ENCODE measurements at places on chromosomes 3 and 15.

DNA sequence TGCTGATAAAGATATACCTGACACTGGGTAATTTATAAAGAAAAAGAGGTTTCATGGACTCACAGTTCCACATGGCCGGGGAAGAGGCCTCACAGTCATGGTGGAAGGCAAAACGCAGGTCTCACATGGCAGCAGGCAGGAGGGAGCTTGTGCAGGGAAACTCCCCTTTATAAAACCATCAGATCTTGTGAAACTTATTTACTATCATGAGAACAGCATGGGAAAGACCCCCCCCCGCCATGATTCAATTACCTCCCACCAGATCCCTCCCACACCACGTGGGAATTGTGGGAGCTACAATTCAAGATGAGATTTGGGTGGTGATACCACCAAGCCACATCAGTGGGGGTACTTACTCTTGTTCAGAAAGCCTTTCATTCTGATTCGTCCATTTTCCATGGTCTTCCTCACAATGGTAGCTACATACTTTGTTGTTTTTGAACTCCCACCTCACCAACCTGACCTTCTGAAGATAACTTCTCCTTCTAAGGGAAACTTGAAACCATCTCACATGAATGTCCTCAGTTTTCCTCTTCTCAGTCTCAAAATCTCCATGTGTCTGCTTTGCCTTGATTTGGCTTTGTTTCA lies 275.6 kb upstream of the PROK2 start:
- DNase-seq, result no peak

DNA sequence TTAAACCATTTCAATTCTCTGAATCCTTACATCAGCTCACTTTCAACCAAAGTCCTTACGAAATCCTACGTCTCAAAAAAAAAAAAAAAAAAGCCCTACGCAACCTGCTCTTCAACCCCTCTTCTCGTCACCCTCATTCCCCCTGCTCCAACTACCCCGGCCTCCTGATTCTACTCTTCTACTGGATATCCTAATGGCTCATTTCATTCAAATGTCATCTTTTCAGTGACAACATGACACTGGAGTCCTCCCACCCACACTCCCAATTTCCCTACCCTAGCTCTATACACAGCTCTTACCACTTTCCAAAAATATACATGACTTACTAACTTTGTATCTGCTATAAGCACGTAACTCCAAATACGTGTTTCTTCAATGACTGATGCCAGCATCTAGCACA lies 11.5 kb downstream of the UBP1 start:
- DNase-seq, result no peak

- no peak for DNase-seq
These were observed 94.3 kb upstream of the TLE3 start for GRCh38 chr15:70192041-70192440.

- DNase-seq, result no peak
These were observed 80.4 kb downstream of the IQSEC1 start for GRCh38 chr3:12992629-12993516.

GRCh38 chr15:34223904-34224596 lies 766 bp upstream of the EMC4 start:
- no peak for DNase-seq

DNA sequence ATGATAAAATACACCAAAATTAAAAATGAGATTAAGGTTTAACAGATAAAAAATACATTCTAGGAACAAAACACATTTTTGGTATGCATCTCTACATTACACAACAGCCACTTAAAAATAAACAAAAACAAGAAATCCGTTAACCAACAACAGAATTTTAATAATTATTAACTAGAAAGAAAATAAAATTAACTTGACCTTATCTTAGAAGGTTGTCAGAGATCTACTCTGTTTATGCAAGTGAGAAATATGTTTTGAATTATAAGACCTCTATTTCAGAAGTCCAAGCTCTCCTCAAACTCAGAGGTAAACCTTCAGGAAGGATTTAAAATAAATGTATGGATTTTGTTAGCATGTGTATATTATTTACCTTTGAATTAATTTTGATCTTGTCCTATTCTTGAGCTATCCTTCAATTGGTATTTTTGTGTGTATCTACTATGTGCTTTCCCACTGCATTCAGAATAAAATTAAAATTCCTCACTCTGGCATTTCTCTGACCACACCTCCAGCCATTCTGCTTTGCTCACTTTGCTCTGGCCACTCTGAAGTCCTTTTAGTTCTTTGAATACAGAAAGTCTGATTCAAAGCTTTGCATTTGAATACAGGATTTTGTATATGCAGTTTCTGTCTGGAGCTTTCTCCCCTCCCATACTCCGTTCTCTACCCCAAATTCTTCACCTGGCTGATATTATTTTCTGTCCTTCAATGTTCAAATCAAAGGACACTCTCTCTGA lies 352.0 kb downstream of the ZBTB20 start:
- DNase-seq, result no peak

- no peak for DNase-seq
These were observed 3.9 kb upstream of the PLCH1 start for GRCh38 chr3:155748611-155749365.

- DNase-seq, result no peak
These were observed 630.4 kb downstream of the CADM2 start for GRCh38 chr3:85589145-85589544.

GRCh38 chr15:87135109-87135508 lies 1055.4 kb downstream of the AGBL1 start:
- no peak for DNase-seq

DNA sequence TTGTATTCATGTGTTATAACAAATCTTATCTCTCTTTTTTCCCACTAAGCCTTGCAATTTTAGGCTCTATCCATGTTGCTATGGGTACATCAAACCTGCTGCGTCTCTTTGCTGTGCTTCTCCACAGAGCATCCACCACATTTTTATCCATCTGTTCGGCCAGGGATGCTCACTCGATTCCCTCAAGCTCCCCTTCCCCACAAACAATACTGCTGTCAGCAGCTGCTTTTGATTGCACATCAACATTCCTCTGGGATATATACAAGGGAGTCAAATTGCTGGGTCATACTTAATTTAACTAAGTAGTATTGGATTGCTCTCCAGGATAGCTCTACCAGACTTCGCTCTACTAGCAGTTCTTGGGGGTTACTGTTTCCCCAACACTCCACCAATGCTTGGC lies 36.8 kb downstream of the TMEM108 start:
- DNase-seq, result no peak

DNA sequence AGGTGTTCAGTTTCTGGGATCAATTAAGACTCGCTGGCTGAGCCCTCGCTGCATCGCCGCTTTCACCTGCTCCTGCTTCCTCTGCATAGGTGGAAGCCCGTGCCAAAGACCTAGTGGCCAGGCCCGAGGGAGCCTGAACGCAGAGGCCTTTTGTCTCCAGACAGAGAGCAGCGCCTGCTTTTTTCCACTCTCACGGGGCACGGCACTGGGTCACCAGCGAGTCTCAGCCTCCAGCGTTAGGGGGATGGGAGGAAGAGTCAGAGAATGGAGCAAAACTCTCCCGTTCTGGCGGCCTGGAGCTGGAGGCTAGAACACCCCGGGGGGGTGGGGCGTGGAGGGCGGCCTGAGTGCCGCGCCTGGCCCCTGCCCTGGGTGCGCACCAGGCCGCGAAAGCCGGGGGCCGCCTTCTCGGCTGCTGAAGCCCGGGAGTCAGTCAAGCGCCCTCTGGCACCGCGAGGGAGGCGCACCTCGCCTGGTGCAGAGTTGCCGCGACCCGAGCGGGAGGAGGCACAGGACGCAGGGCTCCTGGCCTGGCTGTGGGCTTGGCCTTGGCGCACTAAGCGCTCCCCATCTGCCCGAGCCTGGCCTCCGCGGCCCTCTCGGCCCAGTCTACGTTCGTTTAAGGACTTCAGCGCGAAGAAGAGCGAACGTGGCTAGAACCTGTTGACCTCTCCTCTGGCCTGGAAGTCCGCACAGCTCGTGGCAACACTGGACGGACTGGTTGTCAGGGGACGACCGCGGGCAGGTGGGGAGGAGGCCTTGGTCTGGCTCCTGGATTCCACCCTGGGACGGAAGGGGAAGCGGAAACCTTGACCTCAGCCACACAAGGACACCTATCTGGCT lies 21.5 kb downstream of the NR2F2 start:
- no peak for DNase-seq

- DNase-seq, result no peak
These were observed 28.1 kb upstream of the NEO1 start for GRCh38 chr15:73024168-73024567.

DNA sequence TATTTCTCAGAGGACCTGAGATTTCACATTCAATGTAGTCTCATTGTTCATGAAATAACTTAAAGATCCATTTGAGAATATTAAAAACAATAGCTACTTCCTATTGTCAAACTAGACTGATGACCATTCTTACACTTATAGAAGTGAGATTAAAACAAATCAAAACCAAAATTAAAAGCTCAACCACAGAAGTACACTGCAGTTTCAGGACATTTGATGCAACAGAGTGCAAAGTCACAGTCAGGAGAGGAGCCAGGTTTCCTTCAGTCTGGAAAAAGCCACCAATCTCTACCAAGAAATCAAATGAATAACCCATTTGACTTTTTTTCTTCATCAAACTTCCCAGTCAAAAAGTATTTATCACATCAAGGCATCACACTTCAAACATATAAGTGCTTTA lies 5.5 kb downstream of the CCPG1 start:
- no peak for DNase-seq

GRCh38 chr3:128274837-128275236 lies 121.6 kb downstream of the EEFSEC start:
- DNase-seq, result no peak

DNA sequence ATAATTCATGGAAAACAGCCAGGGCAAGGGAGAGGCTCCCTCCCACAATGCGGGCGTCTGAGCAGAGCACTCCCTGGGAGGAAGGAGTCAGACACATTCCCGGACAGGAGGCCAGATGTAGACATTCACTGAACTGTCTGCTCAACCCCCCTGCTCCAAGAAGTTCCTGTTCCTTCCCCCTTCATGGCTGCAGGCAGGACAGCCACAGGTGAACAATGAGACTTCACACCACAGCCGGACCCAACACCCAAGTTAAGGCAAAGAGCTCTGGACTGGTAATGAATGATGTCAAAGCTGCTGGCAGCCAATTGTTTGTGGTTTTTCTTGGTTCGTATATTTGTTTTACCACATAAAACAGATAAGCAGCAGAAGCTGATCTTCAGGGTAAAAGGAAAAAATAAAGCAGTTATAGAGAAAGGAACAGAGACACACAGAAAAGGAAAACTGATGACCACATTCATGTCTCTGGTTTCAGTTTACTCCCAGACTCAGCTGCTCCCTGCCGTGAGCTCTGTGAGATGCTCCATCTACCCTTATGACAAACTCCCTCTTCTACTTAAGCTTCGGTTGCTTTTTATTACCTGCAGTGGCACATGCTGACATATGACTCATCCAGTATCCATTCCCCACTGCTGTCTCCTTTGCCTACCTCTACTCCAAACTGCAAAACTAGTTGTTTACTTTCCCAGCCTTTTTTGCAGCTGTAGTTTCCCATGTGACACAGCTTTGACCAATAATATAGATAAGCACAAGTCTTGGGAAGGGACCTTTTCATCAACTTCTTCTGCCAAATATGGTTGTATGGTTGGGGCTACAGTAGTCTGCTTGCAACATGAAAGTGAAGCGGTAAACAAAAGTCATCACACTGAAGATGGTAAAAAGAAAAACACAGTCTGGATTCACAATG lies 33.1 kb downstream of the DZIP1L start:
- DNase-seq, result no peak

DNA sequence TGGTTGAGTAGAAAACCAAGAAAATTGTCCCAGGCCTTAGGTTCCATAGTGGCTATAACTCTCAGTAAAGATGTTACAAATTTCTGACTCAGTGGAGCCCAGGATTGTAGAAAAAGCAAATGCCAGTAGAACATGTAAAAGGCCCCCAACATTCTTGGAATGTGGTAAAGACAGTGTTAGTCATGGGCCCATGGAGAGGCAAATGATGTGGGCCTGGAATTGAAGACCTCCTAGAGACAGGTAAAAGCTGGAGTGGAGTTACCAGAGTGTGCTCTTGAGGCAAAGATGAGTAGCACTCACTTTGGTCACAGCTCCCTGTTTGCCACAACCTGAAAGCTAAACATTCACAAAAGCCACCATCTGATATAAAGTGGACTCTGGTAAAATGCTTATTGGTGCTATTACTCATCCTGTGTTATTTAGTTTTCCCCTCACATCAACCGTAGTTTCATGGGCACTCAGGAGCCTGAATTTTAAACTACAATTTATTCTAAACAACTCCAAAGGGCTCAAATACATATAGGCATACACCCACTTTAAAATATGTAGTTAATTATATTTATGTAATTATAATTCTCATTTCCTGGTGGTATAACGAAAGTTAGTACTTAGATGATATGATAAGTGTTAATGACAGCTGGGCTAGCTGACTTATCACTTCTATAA lies 359.6 kb upstream of the NECTIN3 start:
- no peak for DNase-seq

DNA sequence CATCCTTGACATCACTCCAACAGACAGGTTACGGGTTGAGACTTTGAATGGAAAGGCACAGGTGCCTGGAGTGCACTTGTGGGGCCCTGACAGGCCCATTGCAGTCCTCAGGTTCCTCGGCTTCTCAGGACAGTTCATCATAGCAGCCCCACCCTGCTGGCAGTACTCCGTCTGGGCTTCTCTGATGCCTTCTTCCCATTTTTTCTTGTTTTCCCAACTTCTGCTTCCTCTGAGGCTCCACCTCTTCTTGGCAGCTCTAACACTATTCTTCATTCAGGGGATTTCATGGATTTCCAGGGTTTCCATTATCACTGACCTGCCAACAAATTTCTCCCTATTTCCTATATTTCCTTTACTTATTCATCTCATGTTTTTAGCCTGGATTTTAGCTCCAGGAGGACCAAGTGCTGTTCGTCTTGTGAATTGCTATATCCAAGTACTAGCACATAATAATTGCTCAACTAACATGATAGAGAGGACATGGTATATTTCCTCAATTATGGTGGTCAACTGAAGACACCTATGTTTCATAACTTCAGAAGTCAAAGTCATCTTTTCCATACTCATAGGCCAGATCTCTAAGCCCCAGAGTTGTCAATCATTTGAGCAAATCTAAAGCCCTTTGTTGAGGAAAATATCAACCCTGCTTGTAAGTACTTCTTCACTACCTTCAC lies 16.2 kb downstream of the NCEH1 start:
- DNase-seq, result no peak

GRCh38 chr3:106728315-106729098 lies 648.7 kb upstream of the CCDC54 start:
- no peak for DNase-seq

- no peak for DNase-seq
These were observed 27.9 kb downstream of the PLCL2 start for GRCh38 chr3:16912400-16913263.
